ENCODE measurements at places on chromosomes 7 and 10.

- peak; percentile 78 for DNase-seq
Measured at GRCh38 chr7:50793120-50793946, 10.6 kb upstream of the GRB10 start.

DNA sequence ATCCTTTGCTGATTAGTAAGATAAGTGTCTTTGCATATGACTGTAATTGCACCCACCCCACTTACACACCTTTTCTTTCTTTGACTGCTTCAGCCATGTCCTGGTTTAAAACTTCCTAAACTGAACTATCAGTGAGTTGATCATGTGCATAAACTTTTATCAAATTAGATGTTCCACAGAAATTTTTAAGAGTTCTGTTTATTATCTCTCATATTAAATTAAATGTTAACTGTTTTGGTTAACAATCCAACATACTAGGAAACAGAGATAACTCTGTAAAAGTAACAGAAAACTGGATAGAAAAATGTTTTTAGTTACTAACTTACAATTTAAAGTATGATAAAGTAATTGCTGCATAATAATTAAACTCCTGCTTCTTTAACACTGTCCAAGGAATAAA lies 959.6 kb upstream of the LRRN3 start:
- DNase-seq: no peak

GRCh38 chr10:91652364-91652763 lies 19.5 kb upstream of the PPP1R3C start:
- peak; percentile 100 for DNase-seq

DNA sequence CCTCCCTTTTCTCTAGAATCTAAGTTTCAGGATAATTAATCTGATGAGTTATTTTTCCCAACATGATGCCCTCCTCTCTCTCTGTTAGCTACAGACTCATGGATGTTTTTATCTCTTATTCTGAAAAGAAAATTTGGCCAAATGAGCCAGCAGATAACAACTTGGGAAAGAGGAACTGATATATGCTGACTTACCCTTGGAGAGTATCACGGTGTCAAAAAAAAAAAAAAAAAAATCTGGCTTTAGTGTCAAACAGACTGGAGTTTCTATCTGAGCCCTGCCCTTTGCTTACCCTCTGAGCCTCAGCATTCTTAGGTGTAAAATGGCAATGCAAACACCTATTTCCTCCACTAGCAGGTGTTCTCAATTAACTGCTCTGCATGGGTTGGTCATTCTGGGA lies 190.4 kb downstream of the AHR start:
- no peak for DNase-seq
